ENCODE measurements at places on chromosomes 16 and 17. TPM values are rescaled to one million over a fixed set of nuclear protein-coding genes. Genes with fewer than 3 reads are reported as not detected.

KRT28 gene
- not detected for total RNA-seq

OR4D1 gene
- total RNA-seq = not detected

VMP1 gene
- 47.3 TPM for total RNA-seq

GRCh38 chr17:41415411-41415810, 9.0 kb downstream of the KRT37 start:
- DNase-seq = no peak

DNA sequence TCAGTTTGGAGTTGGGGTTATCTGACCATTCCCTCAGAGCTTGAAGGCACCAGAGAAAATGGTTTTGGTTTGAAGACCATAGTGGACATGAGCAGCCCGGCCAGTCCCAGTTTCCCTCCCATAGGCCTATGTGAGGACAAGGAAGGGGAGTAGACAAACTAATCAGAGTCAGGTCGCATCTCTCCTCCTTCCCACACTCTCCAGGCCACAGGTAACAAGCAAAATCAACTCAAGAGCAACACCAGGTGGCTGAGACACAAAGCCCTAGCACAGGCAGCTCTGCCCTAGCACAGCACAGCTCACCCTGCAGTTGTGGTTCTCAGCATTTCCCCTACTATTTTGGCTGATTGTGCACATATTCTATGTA, 7.2 kb downstream of the SUPT4H1 start:
- no peak for DNase-seq

DNA sequence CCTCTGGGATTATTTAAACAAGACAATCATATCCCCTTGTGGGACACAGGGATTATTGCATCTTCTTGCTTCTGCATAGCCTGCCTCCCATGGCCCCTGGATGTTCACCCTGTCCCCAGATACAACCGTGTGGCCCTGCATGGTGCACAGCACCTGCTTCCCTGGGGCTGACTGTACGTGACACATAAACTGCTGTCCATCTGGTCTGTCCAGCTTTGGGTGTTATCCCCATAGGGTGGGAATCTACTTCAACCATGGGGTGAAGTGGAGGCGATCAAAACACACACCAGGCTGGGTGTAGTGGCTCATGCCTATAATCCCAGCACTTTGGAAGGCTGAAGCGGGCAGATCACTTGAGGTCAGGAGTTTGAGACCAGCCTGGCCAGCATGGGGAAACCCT, 138.8 kb downstream of the XYLT1 start:
- no peak for DNase-seq

- no peak for DNase-seq
Observed at GRCh38 chr17:67421869-67422273, 44.8 kb downstream of the PITPNC1 start.

DNA sequence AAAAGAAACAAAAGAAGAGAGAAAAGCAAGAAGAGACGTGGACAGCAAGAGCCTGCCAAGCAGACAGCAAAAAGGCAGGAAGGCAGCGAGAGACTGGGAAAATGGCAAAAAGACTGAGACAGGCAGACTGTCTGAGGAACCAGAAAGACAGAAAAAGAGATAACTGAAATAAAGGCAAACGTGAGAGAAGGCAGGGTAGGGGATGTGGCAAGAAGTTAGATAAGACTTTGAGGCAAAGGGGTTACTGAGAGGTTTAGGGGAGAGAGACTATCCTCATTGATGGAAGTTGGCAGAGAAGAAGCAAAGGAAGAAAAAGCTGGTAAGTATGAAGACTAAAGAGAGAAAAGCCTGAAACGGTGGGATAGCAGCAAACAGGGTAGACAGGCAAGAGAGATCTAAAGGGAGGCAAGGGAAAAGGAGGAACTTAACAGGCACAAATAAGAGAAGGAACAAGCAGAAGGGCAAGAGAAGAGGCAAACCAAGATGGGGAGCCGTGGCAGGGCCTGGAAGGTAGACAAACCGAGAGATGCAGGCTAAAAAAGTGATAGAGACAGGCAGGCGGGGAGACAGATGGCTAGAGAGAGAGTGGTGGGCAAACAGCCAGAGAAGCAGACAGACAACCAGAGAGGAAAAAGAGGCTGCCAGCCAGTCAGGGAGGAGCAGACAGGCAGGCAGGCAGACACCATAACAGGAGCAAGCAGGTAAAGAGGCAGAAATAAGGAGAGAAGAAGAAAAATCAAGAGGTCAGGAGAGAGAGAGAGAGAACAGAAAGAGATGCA, 7.1 kb upstream of the CHD3 start:
- no peak for DNase-seq

- no peak for DNase-seq
Observed at GRCh38 chr17:36999471-36999870, 50.7 kb downstream of the AATF start.

DNA sequence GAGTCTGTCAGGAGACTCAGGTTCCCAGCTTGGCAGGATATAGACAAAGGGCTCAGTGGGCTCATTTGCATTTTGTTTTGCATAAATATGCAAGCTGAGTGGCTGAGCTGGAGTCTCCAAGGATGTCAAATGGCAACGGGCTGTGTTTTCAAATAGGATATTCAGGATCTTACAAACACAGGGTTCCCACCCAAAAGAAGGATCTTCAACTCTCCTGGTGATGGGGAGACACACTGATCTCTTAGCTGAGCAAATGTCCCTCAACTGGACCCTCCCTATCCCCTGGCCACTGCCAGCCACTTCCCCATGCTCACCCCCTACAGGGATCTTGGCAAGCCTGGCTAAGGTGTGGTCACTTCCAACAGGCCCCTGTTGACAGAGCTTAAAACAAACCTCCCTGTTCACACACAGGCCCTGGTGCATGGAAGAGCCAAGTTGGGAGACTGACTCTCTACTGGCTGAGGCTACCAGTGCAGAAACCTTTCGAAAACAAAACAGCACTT, 61.6 kb downstream of the SOX9 start:
- DNase-seq = no peak

Data from esophagus muscularis mucosa (tissue), 4 donors.